ENCODE measurements at places on chromosomes 3 and 15.

DNA sequence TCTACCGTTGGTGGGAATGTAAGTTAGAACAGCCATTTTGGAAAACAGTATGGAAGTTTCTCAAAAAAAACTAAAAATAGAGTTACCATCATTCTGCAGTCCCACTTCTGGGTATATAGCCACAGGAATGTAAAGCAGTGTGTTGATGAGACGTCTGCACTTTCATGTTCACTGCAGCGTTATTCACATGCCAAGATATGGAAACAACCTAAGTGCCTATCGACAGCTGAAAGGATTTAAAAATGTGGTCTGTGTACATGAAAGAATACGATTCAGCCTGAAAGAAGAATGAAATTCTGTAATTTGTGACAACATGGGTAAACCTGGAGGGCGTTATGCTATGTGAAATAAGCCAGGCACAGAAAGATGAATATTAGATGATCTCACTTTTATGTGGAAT is 157.7 kb downstream of the THSD4 start:
- DNase-seq: no peak

GRCh38 chr3:51955893-51956770 is 951 bp downstream of the GPR62 start:
- no peak for DNase-seq

DNA sequence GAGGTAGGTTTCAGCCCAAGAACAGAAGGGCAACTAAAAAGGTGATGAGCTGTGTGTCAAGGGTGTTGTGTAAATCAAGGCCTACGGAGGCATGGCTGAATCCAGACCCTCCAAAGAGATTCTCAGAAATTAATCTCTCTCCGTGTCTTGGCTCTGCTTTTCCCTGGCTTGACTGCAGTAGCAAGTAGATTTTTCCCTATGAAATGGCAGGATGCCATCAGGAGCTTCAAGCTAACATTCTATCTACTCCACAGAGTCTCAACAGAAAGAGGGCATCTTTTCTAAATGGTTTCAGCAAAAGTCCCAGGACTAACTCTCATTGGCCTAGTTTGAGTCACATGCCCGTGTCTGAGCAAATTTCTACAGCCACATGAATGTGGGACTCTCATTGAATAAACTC is 58.3 kb downstream of the LSM3 start:
- DNase-seq: no peak

GRCh38 chr3:124291008-124291407 is 299.1 kb upstream of the ROPN1 start:
- DNase-seq: no peak

DNA sequence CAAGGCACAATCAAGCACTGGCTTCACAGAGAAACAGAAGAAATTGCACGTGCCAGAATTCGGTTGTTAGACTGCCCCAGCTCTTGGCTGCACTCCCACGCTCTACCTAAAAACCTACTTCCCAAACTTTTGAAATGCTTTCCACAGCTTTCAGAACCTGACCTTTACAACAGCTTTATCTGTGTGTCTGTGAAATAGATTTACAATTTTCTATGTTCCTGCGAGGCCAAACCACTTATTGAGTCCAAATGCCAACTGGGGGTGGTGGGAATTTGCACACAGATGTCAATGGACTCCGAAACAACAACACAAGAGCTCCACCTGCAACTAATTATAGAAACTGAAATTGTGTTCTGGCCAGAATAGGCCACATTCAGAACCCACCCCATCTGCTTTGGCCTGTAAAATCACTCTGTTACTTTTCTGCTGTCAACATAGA is 44.6 kb downstream of the ERC2 start:
- DNase-seq: no peak

DNA sequence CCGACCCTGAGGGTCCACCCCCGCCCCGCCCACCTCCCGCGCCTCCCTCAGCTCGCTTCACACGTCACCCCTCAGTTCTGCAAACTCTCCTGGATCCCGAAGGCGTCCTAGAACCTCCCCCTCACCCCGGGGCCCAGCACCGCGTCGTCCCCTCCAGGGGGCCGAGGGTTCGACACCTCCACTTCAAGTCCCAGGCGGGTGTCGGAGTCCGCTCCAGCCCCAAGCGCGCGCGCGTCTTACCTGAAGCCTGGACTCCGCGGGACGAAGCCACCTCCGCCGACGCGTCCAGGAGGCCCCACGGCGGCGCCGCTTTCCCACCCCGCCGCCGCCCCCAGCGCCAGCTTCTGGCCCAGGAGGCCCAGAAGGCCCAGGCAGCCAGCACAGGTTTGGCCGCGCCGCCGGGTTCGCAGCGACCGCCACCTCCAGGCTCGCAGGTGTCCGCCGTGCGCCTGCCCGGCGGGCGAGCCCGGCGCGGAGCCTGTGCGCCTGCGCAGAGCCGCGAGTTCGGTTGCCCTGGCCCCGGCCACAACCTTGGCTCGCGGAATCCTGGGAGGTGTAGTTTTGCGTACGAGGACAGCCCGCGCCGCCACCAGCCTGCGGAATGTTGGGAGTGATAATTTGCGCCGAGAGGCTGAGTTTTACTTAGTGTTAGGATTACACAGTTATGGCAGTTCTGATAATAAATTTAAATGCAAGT is at the start of gene POMGNT2:
POMGNT2 (minus strand) TSS at position 484 of the 697 bp plus-strand sequence. CDS start 24,648 bp downstream, outside the sequence.
- peak; percentile 83 for DNase-seq

DNA sequence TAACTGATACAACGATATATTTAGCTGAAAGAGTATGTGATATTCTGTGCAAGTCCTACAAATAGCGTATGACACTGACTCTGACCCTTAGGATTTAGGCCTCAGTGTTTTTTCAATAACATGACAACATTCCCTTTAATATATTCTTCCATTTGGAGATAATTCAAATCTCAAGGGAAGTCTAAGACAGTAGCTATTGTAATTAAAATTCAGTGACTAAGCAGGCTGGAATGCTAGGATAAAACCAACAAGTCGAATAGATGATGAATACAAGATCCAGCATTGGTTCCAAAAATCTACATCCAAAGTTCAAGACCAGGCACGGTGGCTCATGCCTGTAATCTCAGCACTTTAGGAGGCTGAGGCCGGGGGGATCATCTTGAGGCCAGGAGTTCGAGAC is 56.2 kb downstream of the QTRT2 start:
- DNase-seq: no peak

- no peak for DNase-seq
These were observed 230.7 kb upstream of the LYSMD4 start for GRCh38 chr15:99963976-99964375.

DNA sequence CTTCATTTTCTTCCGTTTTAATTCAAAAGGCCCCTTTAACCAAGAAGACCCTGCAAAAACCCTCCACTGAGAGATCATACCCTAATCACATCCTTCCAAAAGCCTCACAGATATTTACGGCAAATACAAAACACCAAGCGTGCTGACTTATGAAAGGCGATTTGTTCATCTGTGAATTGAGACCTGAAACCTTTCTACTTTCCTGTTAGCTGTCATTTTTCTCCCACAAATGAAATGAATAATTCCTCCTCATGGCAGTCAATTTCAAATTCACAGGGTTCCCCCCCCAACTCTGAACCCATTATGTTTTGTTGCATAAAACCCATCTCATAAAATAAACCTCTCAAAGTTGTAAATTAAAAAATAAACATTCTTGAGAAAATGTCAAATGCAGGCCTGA is 149.6 kb downstream of the PDZRN3 start:
- no peak for DNase-seq

DNA sequence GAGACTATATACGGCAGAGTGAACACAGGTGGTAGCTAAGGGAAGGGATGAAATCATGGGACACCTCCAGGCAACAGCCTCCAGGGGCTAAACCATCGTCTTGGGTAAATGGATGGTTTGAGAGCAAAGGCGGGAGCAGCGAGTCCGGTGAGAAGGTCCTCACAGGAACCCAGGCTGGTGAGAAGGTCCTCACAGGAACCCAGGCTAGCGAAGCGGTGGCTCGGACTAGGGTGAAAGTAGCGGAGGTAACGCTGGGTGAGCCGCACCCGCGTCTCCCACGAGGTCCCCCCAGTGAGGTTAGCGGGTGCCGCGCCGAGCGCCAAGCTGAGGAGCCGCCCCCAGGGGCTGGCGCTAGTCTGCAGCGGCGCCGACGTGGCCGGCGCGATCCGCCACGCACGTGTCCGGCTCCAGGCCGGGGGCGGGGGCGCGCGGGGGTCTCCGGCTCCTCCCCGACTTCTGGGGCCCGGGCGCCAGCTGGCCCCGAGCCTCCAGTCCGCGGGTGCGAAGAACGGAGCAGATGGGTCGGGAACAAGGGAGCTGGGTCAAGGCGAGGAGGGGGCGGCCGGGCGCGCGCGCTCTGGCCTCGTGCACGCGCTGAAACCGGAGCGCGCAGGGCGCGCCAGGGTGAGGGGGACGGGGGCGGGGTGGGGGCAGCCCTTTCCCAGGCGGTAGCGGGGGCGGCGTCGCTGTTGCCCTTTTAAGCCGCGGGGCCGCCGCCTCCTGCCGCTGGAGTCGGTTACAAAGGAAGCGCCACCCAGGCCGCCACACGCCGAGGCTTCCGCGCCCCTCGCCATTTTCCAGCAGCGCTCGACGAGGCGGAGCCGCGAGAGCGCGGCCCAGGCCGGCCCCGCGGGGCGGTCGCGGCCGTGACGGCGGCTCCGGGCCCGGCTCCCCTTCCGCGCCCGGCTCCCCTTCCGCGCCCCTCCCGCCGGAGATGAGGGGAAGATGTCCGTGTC is at the start of gene UBE2Q2:
UBE2Q2 (plus strand) TSS at position 726 of the 956 bp plus-strand sequence; CDS start at position 946, 220 bp downstream.
- peak; percentile 70 for DNase-seq

- DNase-seq: no peak
These were observed 18.7 kb upstream of the PLXNA1 start for GRCh38 chr3:126964261-126964660.

DNA sequence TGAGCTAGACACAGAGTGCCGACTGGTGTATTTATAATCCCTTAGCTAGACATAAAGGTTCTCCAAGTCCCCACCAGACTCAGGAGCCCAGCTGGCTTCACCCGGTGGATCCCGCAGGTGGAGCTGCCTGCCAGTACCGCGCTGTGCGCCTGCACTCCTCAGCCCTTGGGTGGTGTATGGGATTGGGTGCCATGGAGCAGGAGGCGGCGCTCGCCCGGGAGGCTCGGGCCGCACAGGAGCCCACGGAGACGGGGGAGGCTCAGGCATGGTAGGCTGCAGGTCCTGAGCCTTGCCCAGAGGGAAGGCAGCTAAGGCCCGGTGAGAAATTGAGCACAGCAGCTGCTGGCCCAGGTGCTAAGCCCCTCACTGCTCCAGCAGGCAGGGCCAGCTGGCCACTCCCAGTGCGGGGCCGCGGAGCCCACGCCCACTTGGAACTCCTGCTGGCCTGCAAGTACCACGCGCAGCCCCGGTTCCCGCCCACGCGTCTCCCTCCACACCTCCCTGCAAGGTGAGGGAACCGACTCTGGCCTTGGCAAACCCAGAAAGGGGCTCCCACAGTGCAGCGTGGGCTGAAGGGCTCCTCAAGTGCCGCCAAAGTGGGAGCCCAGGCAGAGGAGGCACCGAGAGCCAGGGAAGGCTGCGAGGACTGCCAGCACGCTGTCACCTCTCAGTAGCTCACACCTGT is 109.7 kb downstream of the NSMCE3 start:
- DNase-seq: no peak

DNA sequence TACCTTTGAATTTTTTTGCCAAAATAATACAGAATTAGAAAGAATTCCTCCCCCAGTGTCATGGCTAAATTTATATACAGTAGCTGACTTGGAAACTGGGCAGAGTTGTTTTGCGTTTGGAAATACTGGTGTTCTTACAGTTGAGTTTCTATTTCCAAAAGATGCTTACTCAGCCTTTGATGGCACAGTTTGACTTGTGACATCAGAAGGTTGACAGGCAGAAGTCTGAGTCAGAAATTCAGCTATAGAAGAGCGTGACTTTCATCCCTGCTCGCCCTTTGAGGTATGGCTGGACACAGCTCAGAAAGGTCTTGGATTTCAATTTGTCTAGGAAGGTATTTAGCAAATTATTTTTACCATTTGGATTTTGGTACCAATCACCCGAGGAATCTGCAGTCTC is 175.8 kb downstream of the VGLL4 start:
- DNase-seq: no peak

DNA sequence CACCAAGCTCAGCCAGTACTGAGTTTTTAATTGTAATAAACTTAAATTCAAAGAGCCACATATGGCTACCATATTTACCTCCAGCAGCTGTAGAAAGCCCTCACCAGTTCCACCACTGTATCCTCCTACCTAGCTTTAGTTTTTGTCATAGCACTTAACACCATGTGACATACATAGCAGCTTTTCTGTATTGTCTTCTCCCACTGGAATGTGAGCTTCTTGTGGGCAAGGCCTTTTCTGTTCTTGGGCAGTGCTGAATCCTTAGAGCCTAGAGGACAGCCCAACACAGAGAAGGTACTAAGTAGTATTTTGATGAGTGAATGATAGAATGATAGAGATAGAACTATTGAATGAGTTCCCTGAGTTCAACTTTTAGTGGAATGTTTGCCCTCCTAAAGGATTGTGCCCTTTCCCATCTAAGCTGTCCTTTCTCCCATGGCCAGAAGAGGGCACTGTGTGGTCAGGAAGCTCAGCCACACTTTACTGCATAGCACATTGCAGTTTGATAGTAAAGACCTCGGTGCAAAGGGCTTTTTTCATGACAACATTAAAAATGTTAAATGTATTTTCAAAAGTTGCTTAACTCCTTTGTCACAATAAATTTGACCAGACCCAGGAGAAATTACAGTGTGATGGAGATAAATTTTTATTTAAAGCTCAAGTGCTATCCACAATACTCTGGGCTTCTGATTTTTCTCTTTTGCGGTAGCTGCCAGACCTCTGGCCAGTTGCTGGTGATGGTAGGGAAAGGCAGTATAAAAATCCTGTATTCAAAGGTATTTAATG is 115.8 kb downstream of the GHSR start:
- peak; percentile 19 for DNase-seq

DNA sequence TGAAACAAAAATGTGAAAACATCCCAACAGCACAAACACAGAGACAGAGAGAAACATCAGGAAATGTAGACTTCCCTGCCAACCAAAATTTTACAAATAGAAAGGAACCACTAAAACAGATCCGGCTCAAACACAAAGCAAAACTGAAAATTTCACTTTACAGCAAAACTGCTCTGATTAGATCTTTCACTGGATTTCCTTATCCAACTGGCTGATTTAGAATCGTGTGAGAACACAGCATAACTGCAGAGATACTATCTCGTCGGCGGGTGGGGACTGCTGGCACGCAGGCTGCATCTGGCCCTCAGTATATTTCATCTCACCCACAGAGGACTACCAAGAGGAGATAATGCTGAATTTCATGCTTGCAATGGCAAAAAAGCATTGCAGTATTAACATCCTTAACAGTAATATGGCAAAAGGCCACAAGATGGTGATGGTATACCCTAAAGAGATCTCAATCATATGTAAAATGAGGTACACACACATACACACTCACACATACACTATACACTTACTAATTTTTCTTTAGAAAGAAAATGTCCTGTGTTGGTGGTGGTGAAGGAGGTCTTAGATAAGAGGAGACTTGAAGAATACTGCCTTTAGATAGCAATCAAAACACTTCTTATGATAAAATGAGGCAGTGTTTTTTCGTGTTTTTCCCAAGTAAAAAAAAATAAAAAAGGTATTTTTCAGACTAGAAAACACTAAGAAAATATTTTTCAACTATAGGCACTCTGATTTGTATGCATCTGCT is 10.6 kb upstream of the LEO1 start:
- peak; percentile 60 for DNase-seq

DNA sequence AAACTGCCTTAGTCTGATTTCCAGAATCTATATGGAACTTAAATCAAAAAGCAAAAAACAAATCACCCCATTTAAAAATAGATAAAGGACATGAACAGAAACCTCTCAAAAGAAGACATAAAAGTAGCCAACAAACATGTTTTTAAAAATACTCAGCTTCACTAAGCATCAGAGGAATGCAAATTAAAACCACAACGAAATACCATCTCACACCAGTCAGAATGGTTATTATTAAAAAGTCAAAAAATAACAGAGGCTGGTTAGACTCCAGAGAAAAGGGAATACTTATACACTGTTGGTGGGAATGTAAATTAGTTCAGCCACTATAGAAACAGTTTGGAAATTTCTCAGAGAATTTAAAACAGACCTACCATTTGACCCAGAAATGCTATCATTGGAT is 367.9 kb downstream of the ZIC4 start:
- no peak for DNase-seq

Measured in central memory CD4-positive, alpha-beta T cell (primary cell).